ENCODE measurements at places on chromosomes 4 and X. TPM values are rescaled to one million over a fixed set of nuclear protein-coding genes. Genes with fewer than 3 reads are reported as not detected.

The SPANXC gene
- total RNA-seq: not detected

- H3K36me3 ChIP-seq: no peaks in the 10 kb centered on the region
- H3K4me3 ChIP-seq: no peak overlapping the region
- H3K27me3 ChIP-seq: no peaks in the 10 kb centered on the region
- DNase-seq: no peak
- H3K4me1 ChIP-seq: no peaks in the 10 kb centered on the region
These were observed 761.8 kb upstream of the ATOH1 start for GRCh38 chr4:93066749-93067148.

The FGF16 gene
- not detected for total RNA-seq

DNA sequence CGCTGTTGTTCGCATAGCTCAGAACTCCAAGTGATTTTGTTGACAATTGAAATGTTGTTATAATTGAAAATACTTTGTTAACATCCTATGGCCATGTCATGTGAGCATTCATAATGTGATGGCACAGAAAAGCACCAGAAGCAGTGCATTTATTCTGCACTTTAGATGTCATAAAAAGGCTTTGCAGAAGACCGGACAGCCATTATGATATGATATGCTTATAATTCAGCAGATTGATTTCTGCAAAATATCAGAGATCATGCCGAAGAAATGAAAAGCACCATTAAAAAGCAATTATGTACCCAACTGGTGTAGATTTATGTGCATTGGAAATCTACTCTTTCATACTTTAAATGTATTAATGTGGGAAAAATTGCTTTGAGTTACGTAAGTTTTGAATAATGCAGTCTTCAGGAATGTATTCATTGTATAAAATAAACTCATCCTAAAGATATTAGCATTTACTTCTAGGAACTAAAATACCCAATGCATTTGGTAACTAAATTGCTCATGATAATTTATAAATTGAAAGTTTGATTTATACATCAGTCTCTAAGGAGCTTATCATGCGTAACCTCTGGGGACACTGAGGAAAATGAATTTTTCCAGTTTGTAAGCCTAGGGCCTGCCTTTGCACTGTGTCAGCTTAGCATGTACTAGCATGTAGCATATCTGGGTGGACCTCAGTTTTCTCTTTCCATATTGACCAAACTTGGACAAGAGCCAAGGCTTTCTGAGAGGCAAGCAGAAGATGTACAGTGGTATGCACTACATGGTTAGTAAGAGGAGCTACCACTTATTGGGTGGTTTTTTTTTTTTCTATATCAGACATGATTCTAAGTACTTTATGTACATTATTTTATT, 43.6 kb downstream of the TLR10 start:
- H3K4me3 ChIP-seq: no peak overlapping the region
- H3K27ac ChIP-seq: no peak overlapping the region
- no peaks in the 10 kb centered on the region for H3K4me1 ChIP-seq
- H3K36me3 ChIP-seq: no peaks in the 10 kb centered on the region
- no peak for DNase-seq
- no peaks in the 10 kb centered on the region for H3K27me3 ChIP-seq

DNA sequence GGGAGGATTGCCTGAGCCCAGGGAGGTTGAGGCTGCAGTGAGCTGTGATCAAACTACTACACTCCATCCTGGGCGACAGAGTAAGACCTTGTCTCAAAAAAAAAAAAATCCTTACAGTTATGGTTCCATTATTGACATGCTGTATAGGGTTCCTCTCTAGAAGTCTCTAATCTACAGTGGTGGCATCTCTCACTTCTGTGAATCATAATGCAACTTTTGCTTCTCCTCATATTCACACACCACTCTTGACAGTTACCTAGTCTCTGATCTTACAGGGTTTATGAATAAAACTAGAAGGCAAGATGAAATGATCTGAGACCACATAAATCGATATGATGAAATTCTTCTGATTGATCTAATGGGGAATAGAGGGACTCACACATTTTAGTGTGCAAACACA, 40.6 kb downstream of the DOCK11 start:
- H3K4me3 ChIP-seq: no peak overlapping the region
- H3K27ac ChIP-seq: no peak overlapping the region
- peaks cover 7% of the 10 kb centered on the region for H3K4me1 ChIP-seq
- DNase-seq: no peak
- no peaks in the 10 kb centered on the region for H3K36me3 ChIP-seq
- no peaks in the 10 kb centered on the region for H3K27me3 ChIP-seq

- H3K36me3 ChIP-seq: no peaks in the 10 kb centered on the region
- DNase-seq: no peak
- H3K4me3 ChIP-seq: no peak overlapping the region
- no peak overlapping the region for H3K27ac ChIP-seq
- no peaks in the 10 kb centered on the region for H3K4me1 ChIP-seq
These were observed 98.2 kb downstream of the SLC39A8 start for GRCh38 chr4:102247041-102247440.

GRCh38 chr4:1058997-1059665, 47.7 kb downstream of the FGFRL1 start:
- no peak overlapping the region for H3K4me3 ChIP-seq
- peaks cover 30% of the 10 kb centered on the region for H3K27me3 ChIP-seq
- DNase-seq: peak; percentile 60
- no peaks in the 10 kb centered on the region for H3K36me3 ChIP-seq
- H3K4me1 ChIP-seq: peaks cover 10% of the 10 kb centered on the region
- H3K27ac ChIP-seq: no peak overlapping the region

GRCh38 chr4:15233626-15234025, 194.2 kb upstream of the C1QTNF7 start:
- H3K36me3 ChIP-seq: no peaks in the 10 kb centered on the region
- no peak overlapping the region for H3K4me3 ChIP-seq
- H3K27me3 ChIP-seq: no peaks in the 10 kb centered on the region
- no peak overlapping the region for H3K27ac ChIP-seq
- DNase-seq: no peak

The TKTL2 gene
- not detected for total RNA-seq

GRCh38 chrX:24027985-24028384, 999 bp upstream of the KLHL15 start:
- H3K4me1 ChIP-seq: no peaks in the 10 kb centered on the region
- no peak for DNase-seq
- no peaks in the 10 kb centered on the region for H3K27me3 ChIP-seq
- H3K27ac ChIP-seq: no peak overlapping the region
- no peaks in the 10 kb centered on the region for H3K36me3 ChIP-seq
- H3K4me3 ChIP-seq: no peak overlapping the region

The PNCK gene
- total RNA-seq: 0.72 TPM

The FATE1 gene
- not detected for total RNA-seq

GRCh38 chr4:168972596-168972995, 37.5 kb downstream of the CBR4 start:
- H3K27ac ChIP-seq: no peak overlapping the region
- no peak for DNase-seq
- peaks cover 8% of the 10 kb centered on the region for H3K36me3 ChIP-seq
- no peaks in the 10 kb centered on the region for H3K27me3 ChIP-seq
- H3K4me1 ChIP-seq: no peaks in the 10 kb centered on the region

GRCh38 chr4:122819708-122820449, 6.8 kb upstream of the FGF2 start:
- no peak for DNase-seq
- H3K4me3 ChIP-seq: no peak overlapping the region
- no peaks in the 10 kb centered on the region for H3K4me1 ChIP-seq
- no peaks in the 10 kb centered on the region for H3K27me3 ChIP-seq
- no peak overlapping the region for H3K27ac ChIP-seq

The CSAG2 gene
- total RNA-seq: not detected

DNA sequence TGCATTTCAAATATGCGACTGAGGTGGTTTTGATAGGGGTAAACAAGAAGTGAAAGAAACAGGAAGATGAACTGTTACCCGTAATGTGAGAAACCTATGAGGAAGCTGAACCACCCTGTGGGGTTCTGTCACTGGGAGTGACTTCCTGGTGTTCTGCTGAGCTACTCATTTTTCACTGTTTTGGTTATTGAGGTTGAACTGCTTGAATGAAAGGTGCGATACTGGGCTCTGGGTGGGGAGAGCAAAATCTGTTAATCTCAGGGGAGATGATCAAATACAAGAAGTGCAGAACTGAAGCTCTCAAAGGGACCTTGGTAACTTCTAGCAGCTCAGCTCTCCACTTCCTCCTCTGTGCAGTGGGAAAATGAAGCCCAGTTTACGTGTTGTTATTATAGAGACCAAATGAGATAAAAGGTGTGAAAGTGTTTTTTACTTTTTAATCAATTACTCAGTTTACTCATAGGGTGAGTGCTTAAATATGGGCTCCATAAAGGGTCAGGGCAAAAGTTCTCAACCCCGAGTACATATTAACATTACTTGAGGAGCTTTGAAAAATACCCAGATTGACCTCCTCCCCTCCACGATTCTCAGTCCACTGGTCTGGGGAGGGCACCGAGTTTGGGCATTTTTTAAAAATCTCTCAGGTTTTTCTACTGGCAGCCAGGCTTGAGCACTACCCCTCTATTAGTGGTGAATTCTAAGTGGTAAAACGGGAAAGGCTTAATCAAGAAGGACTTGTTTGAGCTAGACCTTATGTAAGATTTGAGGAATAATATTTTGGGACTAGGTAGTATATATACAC, 66.7 kb downstream of the COQ2 start:
- no peaks in the 10 kb centered on the region for H3K27me3 ChIP-seq
- H3K36me3 ChIP-seq: no peaks in the 10 kb centered on the region
- peak overlapping the region; percentile 78 for H3K27ac ChIP-seq
- peaks cover 19% of the 10 kb centered on the region for H3K4me1 ChIP-seq
- no peak overlapping the region for H3K4me3 ChIP-seq

DNA sequence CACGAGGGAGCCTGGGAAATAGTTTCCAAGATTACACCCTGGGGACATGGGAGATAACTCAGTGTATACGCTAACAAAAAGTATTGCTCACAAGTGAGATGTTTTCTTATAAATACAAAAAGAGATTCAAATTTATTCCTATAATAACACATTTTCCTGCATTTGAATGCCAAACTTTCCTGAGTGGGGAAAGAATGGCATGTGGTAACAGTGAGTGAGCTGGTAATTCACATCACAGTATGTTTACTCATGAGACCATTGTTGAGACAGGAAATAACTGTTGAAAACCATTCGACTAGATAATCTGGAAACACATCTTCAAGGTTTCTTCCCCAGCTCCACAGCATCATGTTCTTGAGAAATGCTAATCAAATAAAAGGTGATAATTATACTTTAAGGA, 109.1 kb downstream of the TASL start:
- no peaks in the 10 kb centered on the region for H3K36me3 ChIP-seq
- no peaks in the 10 kb centered on the region for H3K27me3 ChIP-seq
- no peak overlapping the region for H3K4me3 ChIP-seq

DNA sequence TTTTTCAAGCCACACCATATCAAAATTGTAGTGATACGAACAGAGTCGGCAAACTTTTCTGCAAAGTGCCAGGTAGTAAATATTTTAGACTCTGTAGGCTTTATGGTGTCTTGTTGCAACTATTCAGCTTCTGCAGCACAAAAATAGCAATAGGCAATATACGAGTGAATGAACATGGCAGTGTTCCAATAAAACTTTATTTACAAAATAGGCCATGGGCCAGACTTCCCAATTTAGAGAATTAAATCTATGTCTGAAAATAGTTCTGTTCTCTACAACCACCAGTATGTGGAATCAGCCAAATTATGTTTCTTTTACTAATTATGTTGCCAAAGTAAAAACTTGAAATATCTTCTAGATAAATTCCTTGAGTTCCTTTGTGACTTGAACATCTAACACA, 56.5 kb downstream of the NCAPG start:
- DNase-seq: no peak
- no peak overlapping the region for H3K27ac ChIP-seq
- no peaks in the 10 kb centered on the region for H3K36me3 ChIP-seq
- H3K4me1 ChIP-seq: no peaks in the 10 kb centered on the region
- no peak overlapping the region for H3K4me3 ChIP-seq

GRCh38 chr4:59161249-59161648, 2038.9 kb upstream of the ADGRL3 start:
- no peaks in the 10 kb centered on the region for H3K36me3 ChIP-seq
- no peaks in the 10 kb centered on the region for H3K27me3 ChIP-seq
- no peak overlapping the region for H3K4me3 ChIP-seq

DNA sequence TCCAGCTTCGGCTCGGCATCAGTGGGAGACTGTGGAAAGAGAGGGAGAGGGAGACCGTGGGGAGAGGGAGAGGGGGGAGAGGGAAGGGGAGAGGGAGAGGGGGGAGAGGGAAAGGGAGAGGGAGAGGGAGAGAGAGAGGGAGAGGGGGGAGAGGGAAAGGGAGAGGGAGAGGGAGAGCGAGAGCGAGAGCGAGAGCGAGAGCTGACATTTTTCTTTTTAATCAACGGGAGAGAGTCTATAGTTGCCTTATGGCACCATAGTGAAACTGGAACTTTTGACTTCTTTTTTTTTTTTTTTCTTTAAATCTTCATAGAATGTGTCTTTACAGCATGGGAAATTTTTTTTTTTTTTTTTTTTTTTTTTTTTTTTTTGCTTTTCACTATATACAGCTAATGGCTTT, 94.7 kb upstream of the NUDT6 start:
- no peaks in the 10 kb centered on the region for H3K36me3 ChIP-seq
- no peaks in the 10 kb centered on the region for H3K4me1 ChIP-seq
- H3K27me3 ChIP-seq: no peaks in the 10 kb centered on the region
- H3K4me3 ChIP-seq: no peak overlapping the region
- H3K27ac ChIP-seq: no peak overlapping the region

The NUDT9 gene
- total RNA-seq: 43.9 TPM

The S100G gene
- not detected for total RNA-seq

- peaks cover 89% of the 10 kb centered on the region for H3K4me1 ChIP-seq
- DNase-seq: peak; percentile 71
- peaks cover 27% of the 10 kb centered on the region for H3K36me3 ChIP-seq
- H3K4me3 ChIP-seq: no peak overlapping the region
- H3K27ac ChIP-seq: peak overlapping the region; percentile 75
These were observed 15.6 kb downstream of the SCARB2 start for GRCh38 chr4:76197971-76198410.

DNA sequence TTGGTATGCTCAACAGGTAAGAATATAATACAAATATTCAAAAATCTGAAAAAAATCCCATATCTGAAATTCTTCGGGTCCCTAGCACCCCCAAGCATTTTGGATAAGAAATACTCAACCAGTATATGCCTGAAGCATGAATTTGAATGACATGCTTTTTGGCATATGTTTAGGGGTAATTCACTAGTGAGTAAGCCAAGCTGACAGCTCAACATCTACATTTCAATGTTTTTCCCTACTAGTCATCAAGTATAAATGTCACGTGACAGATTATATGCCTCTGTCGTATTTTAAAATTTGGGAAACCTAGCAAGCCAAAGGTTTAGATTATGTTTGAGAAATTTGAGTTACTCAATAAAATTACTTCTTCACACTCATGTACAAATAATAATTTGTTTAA, 125.1 kb downstream of the FGF16 start:
- H3K27ac ChIP-seq: no peak overlapping the region
- H3K27me3 ChIP-seq: no peaks in the 10 kb centered on the region
- no peak for DNase-seq
- no peaks in the 10 kb centered on the region for H3K4me1 ChIP-seq
- no peaks in the 10 kb centered on the region for H3K36me3 ChIP-seq

The SPINK2 gene
- total RNA-seq: not detected
